ENCODE measurements at places on chromosomes 5 and 9.
A peak's percentile ranks its signal among the peaks of the same experiment; 100 is the strongest.

- no peak for DNase-seq
Measured at GRCh38 chr9:93525476-93525875, 50.9 kb upstream of the PHF2 start.

DNA sequence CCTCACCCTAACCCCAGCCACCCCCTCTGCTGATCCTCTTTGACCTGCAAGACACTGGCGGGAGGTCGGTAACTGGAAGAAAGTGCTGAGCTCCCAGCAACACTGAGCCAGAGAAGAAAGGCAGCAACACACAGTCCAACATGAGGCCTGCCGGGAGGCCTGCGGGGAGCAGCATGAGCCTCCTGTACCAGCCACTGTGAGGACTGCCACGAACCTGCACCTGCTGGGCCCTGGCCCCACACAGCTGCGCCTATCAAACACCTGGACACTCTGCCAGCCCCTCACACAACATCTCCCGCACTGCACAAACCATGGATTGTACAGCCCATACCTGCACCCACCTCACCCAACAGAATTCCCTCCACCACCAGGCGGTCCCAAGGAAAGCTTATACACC lies 18.3 kb downstream of the CAMK2A start:
- DNase-seq = no peak

DNA sequence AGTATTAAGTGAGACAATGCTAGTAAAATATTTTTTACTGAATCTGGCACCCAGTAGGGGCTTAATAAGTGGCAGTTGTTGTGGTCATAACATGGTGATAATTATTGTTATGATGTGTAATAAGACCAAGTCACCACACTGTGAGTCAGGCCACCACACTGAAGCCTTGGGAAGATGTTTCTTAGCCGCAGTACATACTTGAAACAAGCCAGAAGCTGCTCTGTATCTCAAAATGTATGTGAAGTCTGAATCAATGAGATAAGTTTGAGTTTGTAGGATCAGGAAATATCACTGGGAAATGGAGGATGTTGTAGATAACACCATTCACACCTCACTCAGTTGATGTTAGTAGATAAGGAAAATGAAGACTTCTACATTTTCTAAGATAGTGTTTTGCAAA lies 51.3 kb upstream of the PTPN3 start:
- DNase-seq = no peak

DNA sequence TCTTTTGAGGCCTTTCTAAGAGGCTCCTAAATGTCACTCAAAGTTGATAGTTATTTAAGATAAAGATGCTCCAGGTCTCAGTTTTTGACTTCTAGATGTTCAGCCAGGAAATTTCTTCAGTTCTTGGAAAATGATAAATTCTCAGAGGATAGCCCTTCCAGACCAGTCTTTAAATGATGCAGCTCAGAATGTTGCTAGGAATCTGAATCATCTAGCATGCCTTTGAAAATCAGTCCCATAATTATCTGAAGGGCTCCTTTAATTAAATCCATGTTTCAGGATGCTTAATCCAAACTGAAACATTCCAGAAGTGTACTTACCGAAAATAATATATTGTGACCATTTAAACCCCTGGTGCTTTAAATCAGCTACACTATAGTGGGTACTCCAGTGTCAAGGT lies 107.5 kb upstream of the FBN2 start:
- DNase-seq = no peak

DNA sequence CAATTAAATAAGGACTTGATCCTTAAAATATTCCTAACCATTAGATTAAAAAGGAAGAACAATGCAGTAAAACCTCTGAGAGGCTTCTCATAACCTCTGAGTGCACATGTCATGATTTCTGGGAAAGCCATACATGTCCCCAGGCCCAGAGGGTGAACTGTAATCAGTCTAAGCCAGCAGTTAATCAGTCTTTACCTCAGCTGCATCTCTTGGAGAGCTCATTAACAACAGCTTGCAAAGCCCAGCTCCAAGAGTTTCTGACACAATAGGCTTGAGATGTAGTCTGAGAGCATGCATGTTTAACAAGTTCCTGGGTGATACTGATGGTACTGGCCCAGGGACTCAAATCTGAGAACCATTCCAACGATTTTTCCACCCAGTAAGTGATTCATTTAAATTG lies 392.1 kb downstream of the DNAH5 start:
- DNase-seq = no peak

DNA sequence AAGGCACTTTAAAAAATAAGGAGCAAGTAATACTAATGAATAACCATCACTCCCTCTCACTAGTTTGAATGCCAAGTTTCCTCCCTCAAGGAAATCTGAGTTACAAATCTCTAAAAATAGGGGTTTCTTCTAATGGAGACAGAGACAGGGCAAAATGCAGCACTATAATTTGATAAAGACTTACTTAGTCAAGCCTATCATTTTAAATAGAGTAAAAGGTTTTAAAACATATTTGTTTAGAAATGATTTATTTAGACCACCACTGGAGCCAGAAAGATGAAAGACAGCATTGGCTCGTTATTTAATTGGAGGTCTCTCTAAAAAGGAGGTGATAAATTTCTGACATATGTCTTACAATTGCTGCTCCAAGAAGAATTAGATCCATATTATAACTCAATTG lies 228.7 kb downstream of the TLE1 start:
- no peak for DNase-seq

DNA sequence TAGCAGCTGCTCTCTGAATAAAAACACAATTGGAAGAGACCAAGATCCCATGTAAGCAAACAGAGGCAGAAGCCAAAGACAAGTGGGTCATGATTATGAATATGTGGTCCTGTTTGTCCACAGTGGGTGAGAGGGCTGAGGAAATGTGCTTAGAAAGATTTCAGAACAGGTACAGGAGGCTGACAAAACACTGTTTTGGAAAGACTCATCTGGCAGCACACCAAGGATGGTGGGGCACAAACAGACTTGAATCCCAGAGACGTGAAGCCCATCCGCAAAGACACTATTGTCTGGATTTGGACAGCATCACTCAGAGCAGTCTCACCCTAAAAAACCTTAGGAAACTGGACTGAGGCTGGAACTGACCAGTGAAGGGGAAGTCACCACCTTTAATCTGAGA lies 85.0 kb downstream of the ADRB2 start:
- DNase-seq = no peak

DNA sequence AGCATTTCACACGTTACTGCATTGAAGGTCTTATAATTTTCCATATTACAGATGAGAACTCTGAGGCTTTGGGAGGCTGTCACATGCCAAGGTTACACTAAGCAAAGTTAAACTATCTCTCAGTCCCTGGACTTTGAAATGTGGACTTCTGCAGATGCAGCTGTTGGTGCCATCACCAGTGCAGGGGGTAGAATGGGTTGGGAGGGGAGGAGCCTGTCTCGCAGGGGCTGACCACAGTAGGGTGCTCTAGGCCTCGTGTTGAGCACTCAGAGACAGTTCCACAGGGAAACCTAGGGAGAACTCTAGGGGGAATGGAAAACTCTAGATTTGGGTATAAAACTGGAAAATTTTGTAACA lies 220.9 kb downstream of the MAPKAP1 start:
- DNase-seq = no peak

DNA sequence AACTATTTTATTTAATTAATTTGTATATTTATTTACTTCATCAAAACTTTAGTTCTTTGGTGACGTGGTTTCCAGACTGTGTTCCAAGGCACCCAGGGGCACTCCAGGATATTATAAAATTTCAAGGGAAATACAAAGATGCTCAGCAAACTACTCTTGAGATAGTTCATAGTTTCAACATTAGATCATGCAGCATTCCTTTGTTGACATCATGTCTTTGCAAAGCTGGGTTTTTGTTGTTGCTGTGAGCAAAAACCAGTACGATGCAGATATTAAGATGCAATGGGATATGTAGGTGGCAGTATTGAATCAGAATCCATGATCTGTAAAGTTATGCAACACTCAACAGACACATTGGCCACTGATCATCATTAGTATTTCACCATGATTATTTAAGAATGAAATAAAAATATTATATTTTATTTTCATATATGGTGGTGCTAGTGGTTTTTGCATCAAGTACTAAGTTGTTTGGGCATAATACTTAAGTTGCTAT lies 219.7 kb downstream of the ADCY2 start:
- DNase-seq = no peak

DNA sequence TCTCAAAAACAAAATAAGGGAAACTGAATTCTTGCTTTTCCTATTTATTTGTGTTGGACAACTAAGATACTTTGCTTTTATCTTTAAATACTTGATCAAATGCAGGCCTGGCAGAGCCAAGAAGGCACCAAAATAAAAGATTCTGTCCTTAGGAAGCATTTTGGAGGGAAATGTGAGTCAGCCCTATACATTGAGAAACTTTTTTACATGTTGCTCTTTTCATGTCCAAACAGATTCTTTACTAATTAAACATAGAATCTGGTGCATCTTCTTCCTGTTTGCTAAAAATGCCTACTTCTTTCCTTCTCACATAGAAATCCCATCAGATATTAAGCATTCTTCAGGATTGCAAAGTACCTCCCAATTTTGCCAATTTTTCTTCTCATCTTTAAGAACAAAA lies 1160.4 kb downstream of the EFNA5 start:
- no peak for DNase-seq

DNA sequence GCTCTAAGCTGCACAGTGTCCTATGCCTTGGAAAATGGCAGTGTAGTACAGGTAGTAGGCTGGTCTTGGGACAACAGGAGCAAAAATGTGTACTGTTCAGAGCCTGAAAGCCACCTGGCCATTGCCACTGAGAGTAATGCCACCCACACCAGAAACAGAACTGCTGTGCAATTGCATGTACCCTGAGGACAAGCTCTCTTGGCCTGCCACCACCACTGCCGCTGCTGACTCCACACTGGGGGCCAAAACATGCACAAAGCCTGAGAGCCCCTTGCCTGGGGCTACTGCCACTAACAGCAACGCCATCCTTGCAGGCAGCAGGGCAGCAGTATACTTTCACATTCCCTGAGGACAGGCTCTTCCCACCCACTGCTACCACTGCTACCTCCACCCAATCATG lies 251.9 kb upstream of the CDH12 start:
- DNase-seq = no peak

DNA sequence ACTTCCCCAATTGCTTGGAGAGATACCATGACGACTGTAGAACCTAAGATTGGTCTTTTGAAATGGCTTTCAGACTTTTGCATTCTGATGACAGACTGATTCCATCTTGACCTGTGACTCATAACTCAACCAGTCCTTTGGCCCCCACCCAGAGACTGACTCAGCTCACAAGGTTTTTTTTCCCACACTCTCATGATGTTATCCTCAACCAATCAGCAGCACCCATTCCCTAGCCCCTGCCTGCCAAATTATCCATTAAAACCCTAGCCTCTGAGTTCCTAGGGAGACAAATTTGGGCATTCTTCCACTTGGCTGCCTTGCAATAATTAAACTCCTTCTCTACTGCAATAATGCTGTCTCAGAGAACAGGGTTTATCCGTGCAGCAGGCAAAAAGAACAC lies 1263.3 kb upstream of the CDH9 start:
- peak; percentile 10 for DNase-seq

DNA sequence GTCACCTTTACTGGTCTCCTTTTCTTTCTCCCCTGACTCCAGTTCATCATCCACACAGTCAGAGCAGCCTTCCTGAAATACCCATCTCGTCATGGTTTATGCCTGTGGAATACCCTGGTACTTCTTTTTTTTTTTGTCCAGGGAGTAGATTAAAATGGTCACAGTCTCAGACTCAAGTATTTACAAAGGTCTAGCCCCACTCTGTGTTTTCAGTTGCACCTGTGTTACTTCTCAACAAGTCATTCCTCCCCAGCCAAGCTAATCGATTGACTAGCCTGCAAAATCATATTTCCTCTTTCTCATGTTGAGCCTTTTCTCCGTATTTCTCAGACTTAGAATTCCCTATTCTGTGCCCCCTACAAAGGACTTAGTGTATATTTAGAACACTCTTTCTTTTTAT lies 155.2 kb upstream of the KCNN2 start:
- no peak for DNase-seq

GRCh38 chr9:84278130-84278529 lies 62.4 kb downstream of the SLC28A3 start:
- no peak for DNase-seq

- no peak for DNase-seq
Measured at GRCh38 chr5:178790371-178790770, 59.9 kb upstream of the ZNF354A start.
